Upper lobe of right lung (tissue), 1 donor: ENCODE measurements at places on chromosomes 16 and 17.
A peak's percentile ranks its signal among the peaks of the same experiment; 100 is the strongest.

- DNase-seq, result no peak
Measured at GRCh38 chr17:81280571-81280970, 14.5 kb downstream of the SLC38A10 start.

- no peak for DNase-seq
Measured at GRCh38 chr16:69831212-69832123, 69.3 kb downstream of the WWP2 start.

GRCh38 chr16:79296491-79296890 lies 304.0 kb downstream of the MAF start:
- DNase-seq, result no peak

DNA sequence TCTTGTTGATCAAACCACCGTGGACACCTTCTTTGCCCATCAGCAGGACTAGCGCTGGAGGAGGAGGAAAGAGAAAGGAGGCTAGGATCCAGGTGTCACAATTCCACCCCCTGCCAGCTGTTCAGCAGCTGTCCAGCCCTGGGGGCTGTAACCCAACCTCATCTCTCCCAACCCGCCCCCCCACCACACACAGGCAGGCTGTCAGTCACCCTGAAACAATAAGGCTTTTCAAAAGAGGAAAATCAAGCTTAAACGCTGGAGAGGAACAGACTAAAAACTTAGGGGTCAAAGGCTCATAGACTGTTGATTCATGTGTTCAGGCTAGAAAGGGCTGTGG lies 2.4 kb downstream of the PFN1 start:
- no peak for DNase-seq

DNA sequence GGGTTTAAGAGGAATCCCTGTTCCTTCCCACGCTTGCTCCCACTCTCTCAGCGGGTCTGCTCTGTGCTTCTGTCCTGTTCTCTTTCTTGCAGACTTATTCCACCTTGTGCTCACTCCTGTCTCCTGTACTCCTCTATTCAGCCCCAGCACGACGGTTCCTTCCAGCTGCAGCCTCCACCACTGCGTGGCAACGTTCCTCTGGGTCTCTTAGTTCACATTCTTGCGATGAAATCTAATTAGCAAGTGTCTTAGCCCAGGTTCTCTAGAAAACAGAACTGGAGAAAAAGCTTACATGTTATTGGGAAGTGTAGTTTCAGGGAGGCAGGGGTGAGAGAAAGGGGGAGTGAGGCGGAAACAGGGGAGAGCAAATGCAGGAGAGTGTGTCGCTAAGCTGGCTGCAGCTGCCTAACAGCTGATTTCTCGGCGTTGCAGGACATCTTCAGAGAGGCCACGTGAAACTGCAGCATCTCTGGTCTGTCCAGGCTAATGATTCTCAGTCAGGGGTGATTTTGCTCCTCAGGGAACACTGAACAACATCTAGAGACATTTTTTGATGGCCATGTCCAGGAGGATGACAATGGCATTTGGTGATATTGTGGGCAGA lies 213.2 kb upstream of the NLRP1 start:
- no peak for DNase-seq

DNA sequence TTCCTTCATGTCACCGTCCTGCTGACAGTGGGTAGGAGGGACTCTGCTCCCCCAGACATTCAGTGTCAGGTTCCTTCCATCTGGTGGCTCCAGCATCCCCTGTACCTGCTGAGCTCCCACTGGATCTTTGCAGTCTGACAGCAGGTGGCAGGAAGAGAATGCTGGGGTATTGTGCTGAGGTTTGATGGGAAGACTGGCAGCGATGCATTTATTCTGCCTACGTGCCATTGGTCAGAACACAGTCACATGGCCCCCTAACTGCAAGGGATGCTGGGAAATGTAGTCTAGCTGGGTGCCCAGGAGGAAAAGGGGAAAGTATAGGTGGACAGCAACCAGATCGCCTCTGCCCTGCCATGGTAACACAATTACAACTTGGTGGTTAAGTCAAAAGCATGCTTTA lies 44.4 kb downstream of the IRX3 start:
- no peak for DNase-seq

GRCh38 chr16:84740596-84741116 lies 40.9 kb downstream of the USP10 start:
- DNase-seq, result no peak

- no peak for DNase-seq
Measured at GRCh38 chr16:23064639-23065038, 84.6 kb downstream of the USP31 start.

DNA sequence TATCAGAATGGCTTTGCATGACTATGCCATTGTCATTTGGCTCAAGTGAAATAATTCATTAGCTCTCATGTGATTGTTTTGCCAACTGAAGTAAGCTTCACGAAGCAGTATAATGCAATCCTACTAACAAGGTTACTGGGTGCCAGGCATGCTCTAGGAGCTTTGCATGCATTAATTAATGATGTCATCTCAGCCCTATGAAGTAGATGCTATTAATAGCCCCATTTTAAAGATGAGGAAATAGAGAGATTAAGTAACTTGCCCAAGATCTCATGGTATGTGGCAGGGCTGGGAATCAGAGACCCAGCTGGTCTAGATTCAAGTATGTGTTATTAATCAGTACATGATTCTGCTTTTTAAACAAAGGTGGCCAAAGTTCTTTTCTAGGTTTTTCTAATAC lies 14.1 kb downstream of the KRT39 start:
- DNase-seq, result no peak

- DNase-seq, result peak; percentile 88
Measured at GRCh38 chr17:66676421-66676820, 158.5 kb upstream of the CACNG5 start.

- DNase-seq, result no peak
Measured at GRCh38 chr16:57945740-57946138, 25.2 kb downstream of the CNGB1 start.

DNA sequence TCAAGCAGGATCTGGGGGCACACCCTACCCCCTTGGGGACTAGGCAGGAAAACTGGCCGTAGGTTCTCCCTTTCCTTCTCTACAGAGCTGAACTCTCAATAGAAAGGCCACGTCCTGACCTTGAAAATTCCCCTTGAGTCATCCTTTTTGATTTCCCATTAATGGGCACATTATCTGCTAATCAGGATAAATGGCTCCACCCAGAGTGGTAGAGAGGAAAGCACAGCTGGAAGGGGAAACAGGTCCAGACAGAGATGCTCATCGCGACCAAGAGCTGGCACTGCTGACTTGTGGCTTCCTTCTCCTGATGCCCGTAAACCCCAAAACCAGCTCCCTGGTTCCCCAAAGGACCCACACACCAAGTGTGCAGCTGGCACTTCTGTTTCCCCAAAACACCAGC lies 206.5 kb upstream of the CDH5 start:
- DNase-seq, result no peak

DNA sequence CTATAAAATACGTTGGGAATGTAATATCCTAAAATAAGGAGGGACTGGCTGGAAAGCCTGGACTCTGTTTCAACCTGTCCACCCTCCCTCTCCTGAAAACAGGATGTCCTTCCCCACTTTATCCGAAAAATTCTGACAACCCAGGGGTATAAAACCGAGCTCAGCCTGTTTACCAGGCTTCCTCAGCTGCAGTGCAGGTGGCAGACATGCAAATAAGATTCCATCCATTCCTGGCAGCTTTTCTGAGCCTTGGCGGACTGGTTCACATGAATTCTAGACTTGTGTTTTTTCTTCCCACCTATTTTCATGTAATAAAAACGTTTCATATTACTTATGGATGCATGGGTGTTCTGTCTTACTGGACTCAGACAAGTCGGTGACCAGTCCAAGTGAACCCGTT lies 479.3 kb downstream of the KCNJ18 start:
- no peak for DNase-seq

GRCh38 chr17:6147042-6147441 lies 76.9 kb downstream of the WSCD1 start:
- no peak for DNase-seq

- no peak for DNase-seq
Measured at GRCh38 chr17:15446036-15446435, 21.4 kb downstream of the CDRT4 start.

DNA sequence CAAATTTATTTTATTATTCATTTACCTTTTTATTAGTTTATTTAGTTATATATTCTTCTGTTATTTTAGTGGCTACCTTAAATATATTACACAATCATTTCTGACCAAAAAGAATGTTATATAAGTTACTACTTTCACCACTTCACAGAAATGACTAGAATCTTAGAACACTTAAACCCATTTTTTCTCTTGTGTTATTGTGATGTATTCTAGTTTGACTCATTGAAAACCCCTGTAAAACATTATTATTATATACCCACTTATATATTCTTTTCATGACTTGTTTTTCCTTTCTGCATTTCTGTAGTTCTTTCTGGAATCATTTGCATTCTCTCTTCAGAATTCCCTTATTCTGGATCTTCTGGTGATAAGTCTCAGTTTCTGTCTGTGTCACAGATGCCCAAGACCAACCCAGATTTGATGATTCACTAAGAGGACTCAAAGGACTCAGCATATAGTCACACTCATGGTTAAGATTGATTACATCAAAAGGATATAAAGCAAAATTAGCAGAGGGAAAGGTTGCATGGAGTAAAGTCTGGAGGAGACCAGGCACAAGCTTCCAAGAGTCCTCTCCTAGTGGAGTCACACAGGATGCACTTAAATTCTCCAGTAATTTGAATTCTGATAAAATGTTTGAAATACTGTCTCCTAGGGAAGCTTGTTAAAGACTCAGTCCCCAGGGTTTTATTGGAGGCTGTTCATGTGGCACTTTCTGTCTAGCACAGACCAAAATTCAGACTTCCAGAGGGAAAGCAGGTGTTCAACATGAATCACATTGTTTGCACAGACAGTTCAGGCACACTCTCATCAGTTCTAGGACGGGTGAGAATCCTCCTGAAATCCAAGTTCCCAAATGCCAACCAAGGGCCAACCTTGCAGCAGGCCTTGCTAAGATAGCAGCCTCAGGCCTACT lies 7.7 kb downstream of the GINS3 start:
- no peak for DNase-seq

- no peak for DNase-seq
Measured at GRCh38 chr16:88941913-88942909, 34.8 kb downstream of the CBFA2T3 start.

DNA sequence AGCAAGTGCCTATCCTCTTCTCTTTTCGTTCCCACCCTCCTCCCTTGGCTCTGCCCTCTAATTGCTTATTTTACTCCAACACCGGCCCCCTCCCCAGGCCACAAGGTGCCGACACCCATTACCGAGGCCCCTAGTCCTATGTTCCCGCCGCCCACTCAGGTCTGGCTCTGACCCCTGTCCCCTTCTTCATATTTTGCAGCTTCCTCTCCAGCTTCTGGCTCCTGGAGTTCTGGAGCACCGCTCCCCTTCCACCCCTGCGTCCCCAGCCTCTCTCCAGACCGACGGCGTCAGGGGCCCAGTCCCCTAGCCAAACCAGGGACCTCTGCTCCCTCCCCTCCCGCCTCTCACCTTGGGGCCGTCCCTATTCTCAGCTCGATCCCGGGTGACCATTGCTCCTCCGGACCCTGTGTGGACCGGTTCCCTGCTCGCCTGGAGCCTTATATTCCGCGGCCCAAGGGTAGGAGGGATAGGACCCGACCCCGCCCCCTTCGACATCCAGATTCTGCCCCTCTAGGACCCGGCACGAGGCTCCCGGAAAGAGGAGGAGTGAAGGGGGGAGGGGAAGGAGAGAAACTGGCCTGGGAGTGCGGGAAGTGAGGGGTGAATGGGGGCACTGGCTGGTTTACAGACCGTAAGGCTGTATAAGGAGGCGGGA lies at the start of gene HES7:
TSS of gene HES7 (minus strand) at position 412 of the 655 bp plus-strand sequence. CDS start at position 390, 22 bp downstream.
- DNase-seq, result no peak

DNA sequence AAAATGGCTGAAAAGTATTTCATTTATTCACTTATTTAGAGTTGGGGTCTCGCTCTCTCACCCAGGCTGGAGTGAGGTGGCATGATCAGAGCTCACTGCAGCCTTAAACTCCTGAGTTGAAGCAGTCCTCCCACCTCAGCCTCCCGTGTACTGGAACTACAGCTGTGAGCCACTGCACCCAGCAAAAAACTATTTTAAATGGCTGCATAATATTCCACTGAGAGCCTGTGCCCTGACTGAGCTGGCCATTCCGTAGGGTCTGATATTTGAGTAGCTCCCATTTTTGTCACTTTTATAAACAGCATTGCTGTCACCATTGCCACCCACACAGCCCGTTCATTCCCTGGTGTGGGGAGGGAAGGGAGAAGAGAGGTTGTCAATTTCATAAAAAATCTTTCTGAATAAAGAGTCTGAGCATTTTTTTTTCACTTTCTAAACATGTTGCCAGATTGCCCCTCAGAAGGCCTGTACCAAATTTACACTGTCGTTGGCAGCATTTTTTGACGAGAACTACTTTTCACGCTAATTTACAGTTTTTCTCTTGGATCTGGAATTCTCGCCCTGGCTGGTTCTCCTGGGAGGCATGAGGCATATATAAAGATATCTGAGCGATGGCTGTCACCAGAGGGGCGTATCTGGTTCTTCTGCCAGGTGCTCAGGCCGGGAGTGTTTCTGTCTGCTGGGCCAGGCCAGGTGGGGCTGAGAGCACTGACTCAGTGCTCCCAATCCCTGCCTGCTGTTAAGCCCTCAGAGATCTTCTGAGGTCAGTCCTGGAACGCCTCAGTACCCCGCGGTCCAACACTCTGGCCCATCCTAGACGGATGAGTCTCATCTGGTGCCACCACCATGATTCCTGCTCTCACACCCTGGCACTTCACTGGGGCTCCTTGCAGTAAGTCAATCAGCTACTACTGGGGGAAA lies 7.2 kb upstream of the KIFC3 start:
- no peak for DNase-seq

DNA sequence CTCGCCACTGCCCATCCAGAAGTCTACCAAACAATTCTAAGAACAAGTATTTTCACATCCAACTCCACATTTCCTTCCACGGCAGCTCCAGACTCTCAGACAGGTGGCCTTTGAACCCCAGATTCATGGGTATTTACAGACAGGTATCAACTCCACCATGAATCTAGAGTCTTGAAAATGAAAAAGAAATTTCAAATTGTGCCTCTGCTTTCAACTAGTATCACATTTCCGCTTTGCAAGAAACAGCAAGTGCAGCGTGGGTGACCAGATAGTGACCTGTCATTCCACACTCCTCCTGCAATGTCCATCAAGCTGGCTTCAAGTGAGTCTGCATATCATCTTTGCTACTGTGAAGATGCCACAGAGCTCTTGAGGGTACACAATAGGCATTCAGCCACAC lies 232.4 kb upstream of the RPL38 start:
- peak; percentile 3 for DNase-seq

DNA sequence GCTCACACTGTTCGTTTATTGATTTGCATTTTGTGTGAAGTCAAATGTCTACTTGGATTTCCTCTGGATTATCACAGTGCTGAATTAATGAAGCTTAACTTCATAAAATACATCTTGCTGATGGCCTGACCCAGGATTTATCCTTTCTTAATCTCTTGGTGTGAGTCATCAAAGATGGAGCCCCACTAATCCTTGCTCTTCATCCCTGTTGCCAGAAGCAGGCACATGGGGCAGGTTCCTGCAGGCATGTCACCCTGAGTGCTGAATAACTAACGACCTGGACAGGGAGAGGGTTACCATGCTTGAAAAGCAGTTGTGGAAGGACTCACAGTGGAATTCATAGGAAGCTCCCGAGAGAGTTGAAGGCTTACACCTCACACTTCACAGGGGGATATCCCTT lies 56.0 kb upstream of the FA2H start:
- no peak for DNase-seq

- DNase-seq, result peak; percentile 69
Measured at GRCh38 chr17:74427048-74427762, 4.7 kb upstream of the GPRC5C start.

GRCh38 chr16:21963887-21964286 lies 10.7 kb downstream of the UQCRC2 start:
- no peak for DNase-seq
